Kasumi-1 (cell line): ENCODE measurements at places on chromosomes 13 and 19.

GRCh38 chr13:113837560-113838355 is 26.1 kb downstream of the GAS6 start:
- no peak for DNase-seq

DNA sequence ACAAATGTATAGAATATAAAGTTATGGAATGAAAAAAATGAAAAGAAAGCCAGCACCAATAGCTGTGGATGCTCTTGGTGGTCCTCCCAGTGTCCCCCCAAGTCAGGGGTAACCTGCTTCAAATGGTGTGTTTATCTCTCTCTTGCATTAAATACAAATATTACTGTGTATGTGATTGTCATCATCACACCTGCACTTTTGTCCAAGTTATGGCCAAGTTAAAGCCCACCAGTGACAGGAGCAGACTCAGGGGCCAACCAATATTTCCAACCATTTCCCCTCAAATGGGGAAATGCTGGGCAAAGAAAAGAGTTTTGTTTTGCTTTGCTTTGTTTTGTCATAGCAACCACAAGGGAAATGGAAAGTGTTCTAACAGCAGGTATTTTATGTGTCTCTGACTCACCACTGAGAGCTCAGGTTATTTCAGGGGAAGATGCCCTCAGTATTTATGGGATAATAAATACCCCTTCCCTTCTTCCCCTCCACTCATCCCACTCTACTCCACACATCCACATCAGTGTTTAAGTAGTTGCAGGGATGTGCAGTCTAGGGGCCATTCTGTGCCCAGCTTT is 133.6 kb downstream of the COL4A1 start:
- DNase-seq: no peak

- DNase-seq: no peak
Observed at GRCh38 chr13:108963846-108964600, 334.6 kb downstream of the MYO16 start.

DNA sequence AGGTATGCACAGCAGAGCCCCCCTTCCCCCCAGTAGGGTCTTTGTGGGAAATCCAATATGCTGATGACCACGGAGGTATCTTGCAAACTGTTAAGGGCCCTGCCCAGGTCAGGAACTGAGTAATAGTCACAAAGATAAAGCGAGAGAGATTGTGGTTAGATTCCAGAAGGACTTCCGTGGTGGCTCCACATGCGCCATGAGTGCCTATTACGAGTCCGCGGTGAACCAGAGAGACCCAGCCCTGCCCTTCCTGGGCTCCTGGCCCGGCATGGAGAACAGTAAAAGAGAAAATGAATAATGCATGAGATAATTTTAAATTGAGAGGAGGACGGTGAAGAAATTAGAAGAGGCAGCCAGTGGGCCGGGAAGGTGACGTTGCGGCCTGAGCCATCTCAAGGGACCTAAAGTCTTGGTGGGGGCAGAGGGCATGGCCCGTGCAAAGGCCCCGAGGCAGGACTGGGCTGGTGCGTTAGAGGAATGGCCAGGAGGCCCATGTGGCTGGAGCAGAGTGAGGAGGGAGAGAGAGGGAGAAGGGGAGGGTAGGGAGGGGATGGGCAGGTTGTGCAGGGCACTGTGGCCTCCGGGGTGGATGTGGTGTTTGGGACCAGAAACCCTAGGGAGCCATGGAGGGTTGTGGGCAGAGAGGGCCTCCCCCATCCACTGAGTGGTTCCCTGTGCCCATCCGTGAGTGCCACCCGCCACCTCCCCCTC is 46.6 kb upstream of the NFIC start:
- no peak for DNase-seq

DNA sequence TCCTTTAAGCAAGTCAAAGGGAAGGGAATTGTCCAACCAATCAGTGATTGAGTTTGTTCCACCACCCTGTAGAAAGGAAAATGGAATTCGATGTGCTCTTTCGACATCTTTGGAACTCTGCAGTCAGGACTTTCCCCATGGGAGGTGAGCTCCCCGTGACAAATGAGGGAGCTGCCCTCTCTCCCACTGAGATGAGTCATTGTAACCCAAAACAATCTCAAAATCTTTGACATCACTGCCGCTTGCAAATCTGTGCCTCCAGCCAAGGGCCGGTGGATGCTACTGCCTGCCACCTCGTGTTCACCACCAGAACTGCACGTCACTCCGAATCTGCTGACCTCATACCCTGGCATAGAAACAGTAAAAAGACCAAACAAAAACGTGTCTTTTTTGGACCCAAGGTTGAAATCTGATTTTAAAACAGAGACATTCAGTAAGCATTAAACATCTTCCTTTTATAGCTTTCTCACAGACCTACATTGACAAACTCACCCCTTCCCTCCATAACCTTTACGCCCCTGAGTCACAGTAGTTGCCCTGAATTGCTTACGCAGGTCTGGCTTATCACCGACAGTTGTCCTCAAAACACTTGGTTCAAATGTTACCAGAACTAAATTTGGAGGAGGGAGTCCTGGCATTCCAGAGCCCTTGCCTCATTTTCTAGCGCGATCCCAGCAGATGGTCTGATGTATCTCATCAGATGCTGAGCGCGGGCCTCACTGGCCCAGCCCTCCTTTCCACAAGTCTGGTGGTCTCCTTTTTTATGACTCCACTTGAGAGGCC is 105.2 kb downstream of the COL4A2 start:
- DNase-seq: peak; percentile 75

DNA sequence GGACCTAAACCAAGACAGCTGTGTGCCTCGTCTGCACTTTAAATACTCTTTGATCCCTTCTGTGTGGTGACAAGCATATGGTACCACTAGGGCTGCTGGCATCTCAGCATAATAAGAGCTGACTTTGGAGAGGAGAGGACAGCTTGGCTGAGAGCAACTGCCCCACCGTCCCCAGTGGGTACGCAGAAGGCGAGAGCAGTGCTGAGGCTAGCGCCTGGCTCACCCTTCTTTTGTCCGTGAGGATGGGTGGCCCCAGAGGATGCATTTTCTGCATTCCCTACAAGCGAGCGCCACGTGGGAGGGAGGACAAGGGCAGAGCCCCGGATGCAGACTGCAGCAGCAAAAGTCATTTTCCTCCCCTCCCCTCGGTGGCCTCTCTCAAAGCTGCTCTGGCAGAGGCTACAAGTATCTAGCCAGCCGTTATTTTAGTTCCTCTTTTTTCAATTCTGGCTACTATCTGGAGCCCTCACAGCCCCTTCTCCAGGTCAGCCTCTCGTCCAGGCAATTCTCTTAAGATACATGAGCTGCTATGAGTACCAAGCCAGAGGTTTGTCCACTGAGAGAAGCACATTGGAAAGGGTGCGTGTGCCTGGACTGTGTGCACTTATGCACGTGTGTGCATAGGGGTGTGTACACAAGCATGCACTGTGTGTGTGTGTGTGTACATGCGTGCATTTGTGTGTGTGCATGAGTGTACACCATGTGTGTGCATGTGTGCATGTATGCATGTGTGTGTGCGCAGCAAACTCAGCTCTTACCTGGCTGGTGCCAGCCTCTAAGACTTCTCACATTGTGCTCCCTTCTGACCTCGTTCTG is 51.3 kb downstream of the RAB20 start:
- DNase-seq: peak; percentile 98

- peak; percentile 59 for DNase-seq
Observed at GRCh38 chr19:10408511-10409283, 5.4 kb upstream of the CDC37 start.

DNA sequence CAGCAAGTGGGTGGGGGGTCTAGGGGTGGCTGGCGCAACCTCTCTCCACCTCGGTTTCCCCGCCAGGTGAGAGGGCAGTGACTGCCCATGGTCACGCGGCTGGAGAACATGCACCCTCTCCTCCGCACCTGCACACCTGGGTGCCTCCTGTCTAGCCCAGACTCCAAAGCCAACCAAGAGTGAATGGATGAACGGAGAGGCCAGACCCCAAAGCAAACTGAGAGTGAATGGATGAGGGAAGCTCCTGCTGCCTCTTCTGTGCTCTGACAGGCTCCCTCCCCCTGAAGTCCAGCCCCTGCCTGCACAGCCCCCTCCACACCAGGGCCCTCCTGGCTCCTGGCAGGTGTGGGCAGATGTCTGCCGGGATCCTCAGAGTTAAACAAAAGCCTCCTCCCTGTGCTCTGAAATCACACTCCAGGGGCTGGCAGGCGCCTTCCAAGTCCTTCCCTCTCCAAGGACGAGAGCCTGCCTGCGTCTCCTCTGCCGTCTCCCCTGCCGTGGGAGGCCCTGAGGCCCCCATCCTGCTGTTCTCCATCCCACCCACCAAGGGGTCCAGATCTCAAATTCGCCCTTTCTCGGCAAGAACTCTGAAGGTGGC is 2.2 kb downstream of the SBNO2 start:
- DNase-seq: no peak

GRCh38 chr13:98275681-98276171 is 98.7 kb upstream of the RNF113B start:
- DNase-seq: no peak

- DNase-seq: no peak
Observed at GRCh38 chr13:98450026-98450425, 126.9 kb downstream of the STK24 start.

- no peak for DNase-seq
Observed at GRCh38 chr13:65857942-65858565, 1372.1 kb downstream of the PCDH9 start.

DNA sequence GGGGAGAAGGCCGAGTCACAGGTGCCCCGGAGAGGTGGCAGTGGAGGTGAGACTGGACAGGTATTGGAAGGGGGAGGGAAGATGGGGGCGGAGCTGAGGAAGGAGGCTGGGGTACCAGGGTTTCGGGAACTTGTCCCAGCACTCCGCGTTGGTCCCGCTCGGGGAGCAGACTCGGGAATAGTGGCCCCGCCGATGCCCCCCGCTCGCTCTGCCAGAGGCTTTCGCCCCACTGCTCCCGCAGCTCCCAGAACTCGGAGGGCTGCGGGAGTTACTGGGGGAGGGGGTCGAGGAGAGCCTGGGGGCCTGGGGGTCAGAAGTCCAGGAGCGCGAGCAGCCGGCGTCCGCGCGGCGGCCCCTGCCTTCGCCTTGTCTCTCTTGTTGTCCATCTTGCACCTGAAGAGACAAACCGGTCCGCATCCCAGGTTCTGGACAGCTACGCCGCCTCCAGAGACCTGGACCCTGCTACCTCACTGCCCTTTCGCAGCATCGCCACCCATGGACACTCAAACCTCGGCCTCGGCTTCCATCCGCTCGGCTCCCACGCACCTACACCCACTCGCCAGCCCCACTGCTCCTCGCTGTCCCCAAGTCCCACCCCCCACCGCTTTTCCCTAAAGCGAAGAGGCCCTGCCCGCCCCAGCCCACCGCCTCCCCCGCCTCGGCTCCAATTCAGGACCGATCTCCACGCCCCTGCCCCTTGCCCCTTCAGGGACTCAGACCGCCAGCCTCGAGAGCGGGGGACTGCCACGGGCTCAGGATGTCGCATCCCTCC is 700 bp downstream of the PRR36 start:
- DNase-seq: no peak

GRCh38 chr13:79492313-79492798 is 11.4 kb downstream of the NDFIP2 start:
- no peak for DNase-seq

- peak; percentile 79 for DNase-seq
Observed at GRCh38 chr19:51803967-51804366, 9.0 kb downstream of the FPR3 start.

DNA sequence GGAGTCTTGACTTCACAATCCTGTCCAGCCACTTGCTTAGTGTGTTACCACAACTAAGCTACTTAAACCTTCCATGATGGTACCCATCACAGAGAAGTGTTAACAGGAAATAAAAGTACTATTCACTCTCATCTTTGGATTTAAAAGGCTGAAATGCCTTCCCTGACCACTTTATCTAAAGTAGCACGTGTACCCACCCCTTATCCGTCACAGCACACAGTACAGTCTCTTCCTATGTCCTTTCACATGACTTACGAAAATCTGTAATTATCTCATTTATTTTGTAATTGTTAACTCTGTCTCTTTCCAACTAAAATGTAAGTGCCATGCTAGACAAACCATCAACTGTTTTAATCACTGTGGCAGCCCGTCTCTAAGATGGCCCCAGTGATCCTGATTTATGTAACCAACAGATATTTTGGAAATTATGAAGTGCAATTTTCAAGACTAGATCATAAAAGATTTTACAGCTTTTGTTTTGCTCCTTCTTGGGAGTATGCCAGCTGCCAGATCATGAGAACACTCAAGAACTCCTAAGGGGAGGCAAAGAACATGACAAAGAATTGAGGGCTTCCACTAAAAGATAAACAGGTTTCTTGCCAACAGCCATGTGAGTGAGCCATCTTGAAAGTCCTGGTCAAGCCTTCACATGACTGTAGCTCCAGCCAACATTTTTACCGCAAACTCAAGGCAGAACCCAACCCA is 44.9 kb downstream of the DIAPH3 start:
- DNase-seq: no peak

- DNase-seq: no peak
Observed at GRCh38 chr13:77213644-77214043, 113.2 kb downstream of the MYCBP2 start.

- no peak for DNase-seq
Observed at GRCh38 chr19:47899335-47899734, 13.2 kb upstream of the SULT2A1 start.

GRCh38 chr13:33789066-33789606 is 28.8 kb upstream of the RFC3 start:
- DNase-seq: no peak
